ENCODE measurements at places on chromosomes 5 and 9.

DNA sequence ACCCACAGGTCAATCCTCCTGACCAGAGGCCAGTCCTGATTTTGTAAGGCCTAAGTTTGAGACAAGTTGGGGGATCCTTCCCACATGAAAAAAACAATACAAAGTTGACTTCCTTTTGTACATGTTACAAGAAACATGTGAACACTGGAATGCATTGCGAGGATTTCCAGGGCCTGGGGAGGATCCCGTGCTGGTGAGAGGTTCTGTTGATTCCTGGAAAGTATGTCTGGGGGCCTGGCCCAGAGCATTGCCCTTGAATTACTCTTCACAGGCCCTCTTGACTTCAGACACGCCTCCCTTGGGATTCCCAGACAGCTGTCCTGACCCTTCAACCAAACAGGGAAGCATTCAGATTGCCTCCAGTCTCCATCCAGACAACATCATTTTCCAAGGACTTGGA lies 234.2 kb upstream of the IRX2 start:
- DNase-seq = no peak

GRCh38 chr9:116701940-116702642 lies 15.0 kb downstream of the TRIM32 start:
- DNase-seq = no peak

DNA sequence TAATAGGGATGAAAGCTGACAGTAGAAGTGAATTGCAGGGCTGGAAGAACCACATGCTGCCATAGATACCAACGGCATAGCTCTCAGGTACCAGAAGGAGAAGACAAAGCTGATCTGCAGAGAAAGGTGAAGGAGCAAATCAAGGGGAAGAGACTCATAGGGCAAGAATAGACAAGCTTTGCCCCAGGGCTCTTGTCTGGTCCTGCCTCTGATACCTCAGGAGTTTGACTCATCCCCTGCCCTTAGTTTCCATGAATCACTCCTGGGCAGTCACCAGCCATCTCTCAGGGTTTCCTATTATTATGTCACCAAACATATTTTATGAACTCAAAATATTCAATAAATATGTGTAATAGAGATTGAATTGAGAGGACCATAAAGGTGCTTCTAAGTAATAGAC lies 800.9 kb downstream of the DNAH5 start:
- DNase-seq = no peak

- peak; percentile 54 for DNase-seq
Observed at GRCh38 chr9:134066913-134067851, 644 bp downstream of the BRD3 start.

DNA sequence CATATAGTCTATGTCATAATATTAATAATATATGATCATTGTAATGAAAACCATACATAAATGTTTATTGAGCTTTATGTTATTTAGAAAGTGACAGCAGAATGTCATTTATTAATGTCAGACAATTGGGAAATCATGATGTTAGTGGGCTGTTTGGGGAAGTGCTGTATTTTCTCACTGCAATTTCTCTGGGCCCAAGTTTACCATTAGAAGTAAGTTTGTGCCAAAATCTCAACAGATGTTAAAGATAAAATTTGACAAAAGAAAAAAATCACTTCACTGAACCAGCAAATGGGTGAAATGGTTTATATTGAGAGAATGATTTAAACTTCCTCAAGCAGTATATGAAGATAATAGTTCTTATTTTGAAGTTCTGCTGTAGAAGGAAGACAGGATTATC lies 433.2 kb upstream of the SMARCA2 start:
- no peak for DNase-seq

- peak; percentile 15 for DNase-seq
Observed at GRCh38 chr9:121649476-121650216, 1.8 kb upstream of the DAB2IP start.

- no peak for DNase-seq
Observed at GRCh38 chr9:137739371-137740309, 120.8 kb downstream of the EHMT1 start.

DNA sequence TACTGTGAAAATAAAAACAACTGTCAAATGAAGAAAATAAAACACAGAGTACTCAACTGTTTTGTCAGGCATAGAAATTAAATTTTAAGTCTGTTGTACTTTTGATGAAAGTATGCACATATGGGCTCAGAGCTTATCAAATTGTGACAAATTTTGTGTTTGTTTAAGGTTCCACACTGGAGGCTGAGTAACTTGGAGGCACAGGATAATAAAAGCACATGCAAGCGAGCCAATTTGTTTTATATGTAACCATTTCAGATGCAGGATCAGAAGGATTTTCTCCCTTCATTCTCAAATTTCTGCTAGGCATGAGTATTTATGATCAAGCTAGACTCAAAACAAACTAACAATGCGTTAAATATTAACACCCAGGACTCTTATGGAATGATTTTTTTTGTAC lies 87.8 kb downstream of the JAKMIP2 start:
- DNase-seq = no peak

Data from mesenchymal stem cell (in vitro differentiated cells and primary cell).